Tibial nerve (tissue), 4 donors: ENCODE measurements at places on chromosomes 4 and X.

DNA sequence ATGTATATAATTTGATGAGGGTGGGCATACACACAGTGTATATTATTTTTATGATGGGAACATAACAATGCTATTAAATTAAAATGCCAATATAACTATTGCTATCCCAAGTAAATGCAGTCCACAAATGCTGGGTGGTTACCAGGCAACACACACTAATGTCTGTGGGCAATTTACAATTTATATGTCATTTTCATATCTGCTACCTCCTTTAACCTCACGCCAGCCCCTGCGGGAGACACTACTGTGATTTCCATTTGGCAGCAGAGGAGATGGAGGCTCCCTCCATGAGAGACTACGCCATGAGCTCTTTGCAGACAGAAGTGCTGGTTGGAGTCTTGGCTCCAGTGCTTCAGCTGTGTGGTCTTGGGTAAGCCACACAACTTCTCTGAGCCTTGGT lies 87.9 kb downstream of the PPP2R2C start:
- DNase-seq, result no peak

- DNase-seq, result no peak
Measured at GRCh38 chr4:98522062-98522461, 136.3 kb downstream of the TSPAN5 start.

GRCh38 chrX:153776611-153777045 lies 4.2 kb upstream of the SRPK3 start:
- DNase-seq, result no peak

- DNase-seq, result no peak
Measured at GRCh38 chrX:100710816-100711215, 21.1 kb downstream of the SYTL4 start.

DNA sequence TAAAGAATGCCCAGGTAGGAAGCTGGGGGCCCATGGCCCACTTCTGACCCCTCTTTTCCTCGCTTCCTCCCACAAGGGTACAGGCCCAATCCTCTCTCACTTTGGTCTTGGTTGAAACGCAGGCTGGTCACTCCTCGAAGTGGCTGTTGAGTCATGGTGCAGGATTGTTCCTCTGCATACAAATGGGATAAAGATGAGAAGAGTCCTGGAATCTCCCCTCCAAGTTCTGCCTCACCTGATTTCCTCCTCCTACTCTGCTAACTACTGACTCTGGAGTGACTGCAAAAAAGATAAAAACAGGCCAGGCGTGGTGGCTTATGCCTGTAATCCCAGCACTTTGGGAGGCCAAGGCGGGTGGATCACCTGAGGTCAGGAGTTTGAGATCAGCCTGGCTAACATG lies 1.7 kb downstream of the WDR45 start:
- no peak for DNase-seq

DNA sequence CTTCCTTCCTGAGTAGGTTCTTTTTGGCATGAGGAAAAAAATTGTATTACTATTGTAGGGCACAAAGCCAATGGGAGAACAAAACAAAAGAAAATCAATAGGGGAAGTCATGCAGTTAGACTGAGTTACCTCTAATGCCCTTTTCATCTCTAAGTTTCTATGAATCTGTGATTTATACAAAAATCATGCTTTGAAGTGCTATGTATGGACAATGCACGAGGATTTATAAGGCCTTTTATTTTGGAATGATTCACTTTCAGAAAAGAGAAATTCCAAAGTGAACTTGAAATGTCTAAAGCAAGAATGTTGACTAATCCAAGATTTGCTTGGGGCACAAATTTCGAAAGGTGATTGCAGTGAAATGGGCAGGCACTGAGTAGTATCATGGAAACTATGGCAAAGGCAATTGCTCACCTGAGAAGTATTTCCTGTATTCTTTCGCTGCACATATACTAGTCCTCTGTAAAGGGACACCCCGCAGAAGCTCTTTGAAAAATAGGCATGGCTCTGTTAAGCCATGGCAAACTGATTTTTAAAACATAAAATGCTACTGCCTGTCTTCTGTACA lies 52.8 kb downstream of the ADGRG4 start:
- DNase-seq, result no peak

DNA sequence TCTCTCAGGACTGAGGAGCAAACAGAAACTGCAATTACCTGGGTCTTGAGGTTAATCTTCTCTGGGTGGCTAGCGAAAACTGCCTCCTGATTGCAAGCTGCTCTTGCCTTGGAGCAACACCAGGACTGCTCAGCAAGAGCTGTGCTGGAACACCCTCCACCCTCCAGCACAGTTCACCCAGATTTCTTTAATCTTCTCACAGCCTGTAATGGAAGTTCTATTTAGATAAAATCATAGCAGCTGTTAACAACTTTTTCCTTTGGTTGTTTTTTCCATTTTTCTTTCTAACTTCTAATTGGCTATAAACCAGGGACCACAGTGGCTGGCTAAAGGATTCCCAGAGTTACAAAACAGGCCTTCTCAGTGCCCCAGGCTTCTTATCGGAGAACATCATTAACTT lies 36.3 kb downstream of the OPHN1 start:
- no peak for DNase-seq

DNA sequence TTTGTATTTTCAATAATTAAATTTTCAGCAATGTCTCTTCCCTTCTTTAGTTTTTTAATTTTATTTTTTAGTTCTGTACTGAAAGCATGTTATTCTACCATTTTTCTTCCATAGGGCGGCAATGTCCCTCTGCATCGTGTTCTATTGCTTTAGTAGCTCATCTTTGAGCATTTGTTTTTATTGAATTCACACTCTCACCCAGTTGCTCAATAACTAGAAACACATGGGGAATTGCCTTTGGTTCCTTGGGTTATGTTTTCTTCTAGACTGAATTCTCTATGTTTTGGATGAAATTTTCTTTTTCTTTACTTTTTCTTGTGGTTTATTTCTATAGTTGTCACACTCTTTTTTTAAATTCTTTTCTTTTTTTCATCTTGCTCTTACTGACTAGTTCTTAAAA lies 233.8 kb upstream of the LDB2 start:
- no peak for DNase-seq

DNA sequence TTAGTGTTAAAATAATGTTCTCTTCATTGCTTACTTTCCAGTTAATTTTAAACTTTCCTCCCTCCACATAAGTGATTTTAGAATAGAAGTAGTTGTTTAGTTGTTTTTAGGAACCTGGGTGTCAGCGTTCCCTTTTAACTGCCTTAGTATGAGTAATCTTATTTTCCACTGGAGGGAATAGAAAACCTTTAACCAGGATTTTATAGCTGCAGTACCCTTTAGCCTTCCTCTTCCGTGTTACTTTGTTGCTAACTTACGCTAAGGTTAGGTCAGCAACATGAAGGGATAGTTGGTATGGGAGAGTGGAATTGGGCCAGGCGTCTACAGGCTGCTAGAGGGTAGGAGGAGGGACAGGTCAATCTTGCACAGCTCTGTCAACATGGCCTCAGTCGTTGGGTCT lies 31.5 kb downstream of the SMS start:
- DNase-seq, result no peak

GRCh38 chrX:119667111-119667878 lies 25.7 kb downstream of the SEPTIN6 start:
- DNase-seq, result no peak

DNA sequence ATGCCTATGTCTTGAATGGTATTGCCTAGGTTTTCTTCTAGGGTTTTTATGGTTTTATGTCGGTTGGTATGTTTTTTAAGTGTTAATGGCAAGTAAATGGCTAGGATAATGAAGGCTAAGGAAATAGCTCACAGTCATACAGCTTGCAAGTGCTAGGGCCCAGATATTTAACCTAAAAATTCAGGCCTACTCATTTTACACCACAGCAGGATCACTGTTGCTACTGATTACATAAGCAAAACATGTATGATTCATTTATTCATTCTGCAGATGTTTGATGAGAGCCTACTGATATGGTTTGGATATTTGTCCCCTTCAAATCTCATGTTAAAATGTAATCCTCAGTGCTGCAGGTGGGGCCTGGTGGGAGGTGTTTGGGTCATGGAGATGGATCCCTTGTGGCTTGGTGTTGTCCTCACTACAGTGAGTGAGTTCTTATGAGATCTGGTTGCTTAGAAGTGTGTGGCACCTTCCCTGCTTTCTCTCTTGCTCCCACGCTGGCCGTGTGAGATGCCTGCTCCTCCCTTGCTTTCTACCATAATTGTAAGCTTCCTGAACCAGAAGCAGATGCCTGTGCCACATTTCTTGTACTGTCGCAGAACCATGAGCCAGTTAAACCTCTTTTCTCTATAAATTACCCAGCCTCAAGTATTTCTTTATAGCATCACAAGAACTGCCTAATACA lies 175.5 kb downstream of the MAPK10 start:
- no peak for DNase-seq

DNA sequence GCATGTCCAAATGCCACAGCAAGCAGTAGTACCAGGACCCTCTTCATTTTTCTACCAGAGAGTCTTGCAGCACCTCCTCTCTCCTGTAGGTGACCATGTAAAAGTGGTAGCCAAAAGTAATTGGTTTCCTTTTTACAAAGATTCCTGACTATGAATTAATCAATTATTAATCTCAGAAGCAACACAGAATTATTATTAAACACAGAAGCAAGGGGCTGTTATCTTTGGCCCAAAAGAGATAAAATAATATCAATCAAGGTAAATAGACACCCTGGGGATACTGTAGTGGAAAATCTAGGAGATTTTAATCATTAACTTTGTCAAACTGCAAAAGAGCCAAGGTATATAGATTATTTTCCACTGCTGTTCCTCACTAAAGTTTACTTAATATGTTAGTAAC lies at the start of gene GC:
Gene GC (minus strand): TSS at position 108 of the 400 bp plus-strand sequence. CDS start 61 bp downstream, at position 47.
- no peak for DNase-seq

GRCh38 chrX:31706466-31706865 lies 634.6 kb upstream of the FTHL17 start:
- no peak for DNase-seq

DNA sequence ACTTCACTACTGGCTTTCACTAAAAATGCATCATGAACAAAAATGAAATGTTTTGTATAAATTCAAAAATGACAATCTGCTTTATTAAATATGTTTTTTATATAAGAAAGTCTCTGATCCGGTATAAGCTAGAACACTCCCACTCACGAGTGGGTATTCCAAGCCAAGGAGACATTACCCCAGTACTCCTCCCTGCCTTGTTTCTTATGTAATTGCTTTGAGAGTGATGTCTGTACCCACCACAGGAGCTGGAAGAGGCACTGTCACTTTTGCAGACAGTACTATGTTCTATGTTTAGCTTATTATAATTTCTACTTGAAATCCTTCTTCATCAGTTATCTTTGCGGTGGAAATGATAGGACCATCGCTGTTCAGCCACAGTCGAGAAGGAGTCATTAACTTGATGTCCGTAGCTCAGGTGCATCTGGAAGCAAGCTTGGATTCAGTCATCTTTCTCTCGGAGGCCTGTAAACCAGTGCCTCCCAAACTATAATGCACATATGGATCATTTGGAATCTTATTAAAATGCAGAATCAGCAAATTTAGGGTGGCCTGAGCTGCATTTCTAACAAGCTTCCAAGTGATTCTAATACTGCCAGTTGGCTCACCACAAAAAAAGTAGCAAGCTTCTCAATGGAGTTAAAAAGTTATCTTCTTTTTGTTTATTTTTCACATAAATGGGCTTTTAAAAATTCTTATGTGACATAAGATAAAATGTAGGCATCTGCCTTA lies 396.4 kb downstream of the GRIA2 start:
- no peak for DNase-seq

DNA sequence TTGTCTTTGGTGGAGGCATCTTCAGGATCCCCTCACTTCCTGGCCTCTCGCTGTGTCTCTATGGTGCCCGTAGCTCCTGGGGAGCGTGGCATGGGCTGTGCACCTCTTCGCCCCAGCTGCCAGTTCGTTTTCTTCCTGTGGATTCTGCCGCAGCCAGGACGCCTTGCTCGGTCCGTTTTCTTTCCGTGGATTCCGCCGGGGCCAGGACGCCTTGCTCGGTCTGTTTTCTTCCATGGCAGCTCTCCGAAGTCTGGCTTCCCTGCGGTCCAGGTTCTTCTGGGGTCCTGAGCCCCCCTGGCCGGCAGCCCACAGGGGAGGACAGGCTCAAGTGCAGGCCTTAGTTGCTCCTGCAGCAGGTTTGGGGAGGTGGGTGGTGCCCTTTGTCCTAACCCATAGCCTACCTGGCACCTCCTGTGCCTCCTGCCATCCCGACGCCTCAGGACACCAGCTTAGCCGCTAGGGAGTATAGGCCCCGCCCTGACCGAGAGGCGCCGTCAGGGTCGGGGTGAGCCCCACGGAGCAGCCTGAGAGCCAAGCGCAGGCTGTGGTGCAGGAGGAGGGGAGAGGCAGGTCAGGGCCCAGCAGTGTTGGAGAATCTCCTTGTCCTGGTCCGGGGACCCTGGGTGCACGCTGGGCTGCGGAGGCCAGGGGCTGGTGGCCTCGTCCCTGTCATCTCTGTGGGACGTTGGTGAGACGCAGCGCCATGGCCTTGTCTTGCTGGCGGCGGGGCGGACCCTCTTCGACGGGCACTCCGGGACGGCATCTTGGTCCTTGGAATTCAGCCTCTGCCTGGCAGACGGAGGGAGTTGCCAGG lies 27.1 kb downstream of the UVSSA start:
- DNase-seq, result no peak

DNA sequence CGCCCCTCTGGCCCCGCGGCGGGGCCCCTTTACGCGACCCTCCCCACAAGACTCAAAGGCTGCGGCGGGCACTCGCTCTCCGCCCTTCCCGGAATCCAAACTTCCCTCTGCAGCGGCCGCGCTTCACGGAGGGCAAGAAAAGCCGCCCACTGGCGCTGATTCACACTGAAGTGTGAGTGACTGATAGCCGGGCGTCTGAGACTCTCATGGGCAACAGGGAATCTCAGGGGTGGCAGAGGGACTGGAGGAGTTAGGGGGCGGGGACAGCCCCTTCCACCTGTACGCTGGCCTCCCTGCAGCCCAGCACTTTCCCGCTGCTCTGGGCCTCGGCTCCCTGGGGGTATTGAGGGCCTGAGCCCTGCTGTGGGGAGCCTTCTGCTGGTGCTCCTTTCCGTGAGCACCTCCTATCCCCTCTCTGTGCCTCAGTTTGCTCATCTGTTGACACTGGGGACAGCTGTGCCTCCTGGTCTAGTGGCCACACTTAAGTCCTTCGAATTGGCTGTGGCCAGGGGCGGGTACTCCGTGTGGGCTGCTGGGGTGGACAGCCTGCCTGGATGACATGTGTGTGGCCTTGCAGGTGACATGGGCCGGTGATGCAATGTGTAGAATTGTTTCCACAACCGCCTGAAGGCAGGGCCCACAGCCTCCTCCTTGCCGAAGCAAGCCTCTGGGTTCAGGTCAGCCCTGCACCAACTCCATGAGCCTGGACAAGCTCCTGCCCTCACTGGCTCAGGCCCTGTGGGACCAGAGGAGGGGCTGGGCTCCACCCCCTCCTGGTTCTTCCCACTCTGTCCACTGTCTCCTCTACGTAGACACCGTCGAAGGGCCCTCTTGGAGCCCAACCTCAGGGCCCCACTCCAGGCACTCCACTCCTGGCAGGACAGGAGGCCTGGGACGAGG lies 951 bp downstream of the SH3BP2 start:
- DNase-seq, result no peak

DNA sequence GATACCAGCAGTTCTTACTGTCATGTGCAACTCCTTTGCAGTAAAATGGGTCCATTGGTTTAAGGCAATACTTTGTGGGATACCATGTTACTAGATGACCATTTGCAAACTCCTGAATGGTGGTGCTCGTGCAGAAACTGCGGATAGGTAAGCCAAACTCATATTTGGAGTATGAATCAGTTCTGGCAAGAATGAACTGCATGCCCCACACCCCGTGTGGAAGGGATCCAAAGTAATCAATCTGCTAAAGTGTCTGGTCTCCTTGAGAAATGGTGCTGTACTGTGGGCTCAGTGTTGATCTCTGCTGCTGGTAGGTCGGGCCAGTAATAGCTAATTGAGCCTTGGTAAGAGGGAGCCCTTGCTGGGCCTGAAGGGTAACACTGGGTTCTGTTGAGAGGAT lies 4.2 kb upstream of the TAB3 start:
- DNase-seq, result no peak
